ENCODE measurements at places on chromosomes 7 and 10.
A peak's percentile ranks its signal among the peaks of the same experiment; 100 is the strongest.

- no peak for DNase-seq
Measured at GRCh38 chr7:116145245-116145852, 65.0 kb upstream of the TES start.

GRCh38 chr7:99504603-99505323, at the start of gene ZKSCAN5:
Gene ZKSCAN5, plus strand, starts transcription at chr7:99504662. Its CDS starts 1,383 bp downstream, at chr7:99506045.
- peak; percentile 98 for DNase-seq

DNA sequence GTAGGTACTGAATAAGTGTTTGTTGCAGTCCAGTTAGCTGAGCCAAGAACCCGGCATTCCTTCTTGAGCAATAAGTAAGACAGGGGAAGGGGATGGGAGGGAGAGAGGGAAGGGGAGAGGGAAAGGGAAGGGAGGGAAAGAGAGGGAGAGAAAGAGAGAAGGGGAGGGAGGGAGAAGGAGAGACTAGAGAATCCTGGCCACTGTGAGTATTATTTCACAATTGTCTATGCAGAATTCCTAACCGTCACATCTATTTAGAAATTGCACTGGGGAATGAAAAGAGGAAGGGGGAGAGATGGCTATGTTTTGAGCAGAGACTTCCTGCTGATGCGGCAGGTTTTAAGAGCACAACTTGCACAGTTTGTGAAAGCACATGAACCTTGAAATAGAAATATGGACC, 251.4 kb upstream of the ZMIZ1 start:
- DNase-seq: no peak

DNA sequence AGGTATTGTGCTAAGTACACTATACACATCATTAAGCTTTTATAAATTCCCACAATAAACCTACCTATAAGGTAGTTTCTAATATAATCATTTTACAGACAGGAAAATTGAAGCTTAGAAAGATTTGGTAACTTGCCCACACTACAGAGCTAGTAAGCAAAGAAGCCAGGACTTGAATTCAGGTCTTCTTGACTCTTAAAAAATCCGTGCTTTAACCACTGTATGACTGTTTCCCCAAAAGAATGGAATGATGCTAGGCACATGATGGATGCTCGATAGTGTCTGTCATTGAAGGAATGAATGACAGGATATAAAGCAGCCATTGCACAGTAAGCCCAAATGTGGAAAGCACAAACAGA, 26.6 kb downstream of the ZNF800 start:
- no peak for DNase-seq

GRCh38 chr7:136150311-136150710, 173.2 kb upstream of the MTPN start:
- DNase-seq: no peak

DNA sequence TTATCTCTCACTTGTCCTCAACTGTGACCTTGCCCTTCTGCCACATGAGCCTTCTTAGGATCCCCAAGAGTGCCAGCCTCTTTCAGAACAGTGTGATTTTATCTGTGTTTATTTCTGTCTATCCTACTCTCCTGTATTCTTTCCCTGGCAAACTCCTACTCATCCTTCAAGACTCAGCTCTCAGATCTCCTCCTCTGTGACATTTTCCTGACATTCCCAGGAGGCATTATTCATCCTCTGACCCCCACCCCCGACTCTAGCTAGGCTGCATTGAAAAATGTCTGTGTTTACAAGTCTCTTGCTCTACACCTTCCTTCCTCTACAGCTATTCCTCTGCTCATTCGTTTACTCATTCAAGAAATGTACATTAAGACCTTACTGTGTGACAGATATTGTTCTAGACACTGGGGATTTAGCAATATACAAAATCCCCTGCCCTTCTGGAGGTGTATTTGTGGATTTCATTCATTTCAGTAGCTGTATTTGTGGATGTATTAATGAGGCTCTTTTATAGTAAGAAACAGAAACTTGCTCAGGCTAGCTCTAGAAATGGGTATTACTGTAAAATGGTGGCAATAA, 61.4 kb upstream of the COMTD1 start:
- no peak for DNase-seq

- no peak for DNase-seq
Measured at GRCh38 chr10:86481761-86482160, 39.8 kb downstream of the WAPL start.

DNA sequence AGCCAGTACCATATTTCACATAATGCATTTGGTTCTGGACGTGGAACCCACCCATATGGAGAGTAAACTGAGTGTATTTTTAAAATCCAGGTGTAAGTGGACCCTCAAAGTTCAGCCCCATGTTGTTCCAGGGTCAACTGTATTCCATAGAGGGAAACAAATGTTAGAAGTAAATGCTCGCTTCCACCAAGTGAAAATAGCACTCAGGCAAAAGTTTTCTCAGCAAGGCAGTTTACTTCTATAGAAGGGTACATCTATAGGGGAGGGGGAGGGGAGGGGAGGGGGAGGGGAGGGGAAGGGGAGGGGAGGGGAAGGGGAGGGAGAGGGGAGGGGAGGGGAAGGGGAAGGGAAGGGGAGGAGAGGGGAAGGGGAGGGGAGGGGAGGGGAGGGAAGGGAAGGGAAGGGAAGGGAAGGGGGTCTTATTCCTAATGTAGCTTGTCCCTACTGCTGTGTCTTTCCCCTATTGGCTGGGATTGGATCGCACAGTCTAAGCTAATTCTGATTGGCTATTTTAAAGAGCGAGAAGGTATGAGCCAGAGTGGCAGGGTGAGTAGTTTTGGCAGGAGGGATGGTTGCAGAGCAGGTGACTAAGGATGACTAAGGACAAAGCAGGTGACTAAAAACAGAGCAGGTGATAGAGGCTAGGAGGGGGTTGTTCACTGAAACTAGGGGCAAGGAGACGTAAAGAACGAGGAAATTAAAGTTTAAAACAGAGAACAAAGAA, 29.1 kb downstream of the GARIN1A start:
- no peak for DNase-seq

- DNase-seq: no peak
Measured at GRCh38 chr10:131899116-131899690, 1.6 kb upstream of the PPP2R2D start.

All from cardiac fibroblast (primary cell).